ENCODE measurements at places on chromosomes 3 and 15.

- DNase-seq: no peak
These were observed 94.0 kb upstream of the THBS1 start for GRCh38 chr15:39486621-39487457.

GRCh38 chr15:68734881-68735280 is 85.8 kb downstream of the ANP32A start:
- DNase-seq: no peak

DNA sequence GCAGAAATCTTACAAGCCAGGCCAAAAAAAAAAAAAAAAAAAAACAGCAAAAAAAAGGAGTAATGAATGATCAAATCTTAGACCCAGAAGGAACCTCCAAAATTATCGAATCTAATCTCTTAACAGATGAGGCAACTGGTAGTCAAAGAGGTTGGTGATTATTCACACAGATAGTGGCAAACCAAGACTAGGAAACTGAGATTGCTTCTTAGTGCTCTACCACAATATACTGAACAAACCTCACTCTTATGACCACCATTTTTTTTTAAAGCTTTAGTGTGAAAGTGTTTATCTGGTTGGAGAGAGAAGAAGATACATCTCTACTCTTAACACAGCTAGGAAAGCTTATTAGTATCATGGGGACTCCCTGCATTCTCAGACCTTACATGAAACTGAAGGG is 17.3 kb downstream of the ATOSA start:
- DNase-seq: no peak

- DNase-seq: no peak
These were observed 81.3 kb downstream of the PCSK6 start for GRCh38 chr15:101407966-101408775.

DNA sequence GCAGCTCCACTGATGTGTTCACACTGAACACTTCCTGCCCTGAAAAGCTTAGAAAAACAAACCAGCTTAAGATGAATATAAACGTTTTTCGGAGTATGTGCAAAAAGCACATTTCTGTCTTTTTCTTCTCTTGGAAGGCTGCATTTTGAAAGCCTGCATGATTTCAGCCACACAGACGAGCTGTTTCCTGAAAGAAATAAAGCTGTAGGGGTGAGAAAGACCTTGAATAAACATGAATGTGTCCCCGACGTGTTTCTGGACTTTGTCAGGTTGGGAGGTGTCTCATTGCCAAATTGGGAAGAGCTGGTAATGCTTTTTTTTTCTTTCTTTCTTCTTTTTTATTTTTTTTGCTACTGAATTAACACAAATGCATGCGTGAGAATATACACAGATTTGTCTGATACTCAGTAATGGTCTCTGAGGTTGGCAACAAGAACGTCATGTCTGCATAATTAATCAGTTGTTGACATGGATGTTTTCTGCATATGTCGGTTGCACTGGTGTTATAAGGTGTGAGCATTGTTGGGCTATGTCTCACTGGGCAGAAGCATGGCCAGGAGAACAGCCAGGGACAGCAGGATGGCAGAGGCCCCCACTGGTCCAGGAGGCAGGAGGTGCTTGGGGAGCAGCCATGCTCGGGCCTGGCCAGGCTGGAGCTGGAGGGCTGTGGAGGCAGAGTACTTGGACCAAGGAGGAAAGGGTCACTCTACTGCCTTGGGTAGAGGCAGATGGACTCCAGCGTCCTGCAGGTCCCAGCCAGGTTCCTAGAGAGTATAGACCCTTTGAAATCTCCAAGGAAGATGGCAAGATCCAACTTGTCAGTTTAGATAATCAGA is 39.0 kb downstream of the ADAMTSL3 start:
- DNase-seq: no peak

- no peak for DNase-seq
These were observed 227.6 kb downstream of the NECTIN3 start for GRCh38 chr3:111299192-111299615.

- DNase-seq: no peak
These were observed 143.2 kb upstream of the LIPC start for GRCh38 chr15:58288592-58288991.

DNA sequence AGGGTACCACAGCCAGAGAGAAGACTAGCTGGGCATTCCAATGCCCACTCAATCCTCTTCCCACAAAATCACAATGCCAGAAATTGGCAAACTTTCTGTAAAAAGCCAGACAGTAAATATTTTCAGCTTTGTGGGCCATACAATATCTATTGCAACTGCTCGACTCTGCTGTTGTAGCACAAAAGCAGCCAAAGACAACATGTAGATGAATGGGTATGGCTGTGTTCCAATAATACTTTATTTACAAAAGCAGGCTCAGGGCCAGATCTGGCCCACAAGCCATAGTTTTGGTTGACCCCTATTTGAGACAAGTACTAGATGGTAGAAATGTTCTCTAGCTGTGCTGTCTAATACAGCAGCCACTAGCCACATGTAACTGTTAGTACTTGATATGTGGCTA is 330.9 kb downstream of the ERC2 start:
- no peak for DNase-seq
